Activated T-helper 1 cell treated with anti-CD3 and anti-CD28 coated beads, Interleukin-2, amount 50 U/mL, for 16 hours (primary cell): ENCODE measurements at places on chromosomes 6 and 20.
A peak's percentile ranks its signal among the peaks of the same experiment; 100 is the strongest.

DNA sequence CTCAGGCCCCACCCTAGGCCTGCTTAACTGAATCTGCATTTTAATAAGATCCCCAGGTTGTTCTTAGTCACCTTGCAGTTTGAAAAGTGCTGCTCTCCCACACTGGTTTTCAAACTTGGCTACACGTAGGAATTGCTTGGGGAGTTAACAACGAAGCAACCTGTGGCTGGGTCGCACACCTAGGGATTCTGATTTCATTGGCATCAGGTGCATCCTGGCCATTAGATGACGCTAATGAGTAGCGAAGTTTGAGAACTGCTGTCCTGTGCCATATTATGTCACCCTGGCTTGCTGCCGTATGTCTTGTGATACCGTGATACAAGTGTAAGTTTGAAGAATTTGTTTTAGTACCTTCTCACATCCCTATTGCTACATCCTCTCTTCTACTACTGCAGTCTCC lies 28.2 kb upstream of the FUCA2 start:
- DNase-seq = no peak

- DNase-seq = no peak
Measured at GRCh38 chr6:33854572-33855030, 50.8 kb upstream of the MLN start.

- no peak for DNase-seq
Measured at GRCh38 chr6:85015396-85015990, 251.1 kb upstream of the TBX18 start.

GRCh38 chr6:74420221-74420620 lies 724.2 kb downstream of the CD109 start:
- DNase-seq = no peak

DNA sequence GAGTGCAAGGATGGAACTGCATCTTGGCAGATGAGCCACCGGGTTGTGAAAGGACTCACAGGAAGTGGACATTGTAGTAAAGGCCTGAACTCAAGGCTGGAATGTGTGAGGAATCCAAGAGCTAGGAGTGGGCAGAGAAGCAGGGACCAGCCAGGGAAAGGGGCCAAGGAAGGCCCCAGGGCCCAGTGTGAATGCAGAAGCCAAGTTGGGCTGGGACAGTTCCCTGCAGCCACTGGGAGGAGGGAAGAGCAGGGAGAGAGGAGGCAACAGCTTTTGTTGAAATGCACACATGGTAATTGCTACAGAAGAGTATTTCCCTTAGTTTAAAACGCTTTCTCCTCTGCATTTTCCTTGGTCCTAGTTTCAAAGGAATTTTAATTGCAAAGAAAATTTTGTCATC lies 34.6 kb downstream of the CDH22 start:
- DNase-seq = no peak

GRCh38 chr6:4363656-4364055 lies 228.3 kb upstream of the ECI2 start:
- DNase-seq = no peak

DNA sequence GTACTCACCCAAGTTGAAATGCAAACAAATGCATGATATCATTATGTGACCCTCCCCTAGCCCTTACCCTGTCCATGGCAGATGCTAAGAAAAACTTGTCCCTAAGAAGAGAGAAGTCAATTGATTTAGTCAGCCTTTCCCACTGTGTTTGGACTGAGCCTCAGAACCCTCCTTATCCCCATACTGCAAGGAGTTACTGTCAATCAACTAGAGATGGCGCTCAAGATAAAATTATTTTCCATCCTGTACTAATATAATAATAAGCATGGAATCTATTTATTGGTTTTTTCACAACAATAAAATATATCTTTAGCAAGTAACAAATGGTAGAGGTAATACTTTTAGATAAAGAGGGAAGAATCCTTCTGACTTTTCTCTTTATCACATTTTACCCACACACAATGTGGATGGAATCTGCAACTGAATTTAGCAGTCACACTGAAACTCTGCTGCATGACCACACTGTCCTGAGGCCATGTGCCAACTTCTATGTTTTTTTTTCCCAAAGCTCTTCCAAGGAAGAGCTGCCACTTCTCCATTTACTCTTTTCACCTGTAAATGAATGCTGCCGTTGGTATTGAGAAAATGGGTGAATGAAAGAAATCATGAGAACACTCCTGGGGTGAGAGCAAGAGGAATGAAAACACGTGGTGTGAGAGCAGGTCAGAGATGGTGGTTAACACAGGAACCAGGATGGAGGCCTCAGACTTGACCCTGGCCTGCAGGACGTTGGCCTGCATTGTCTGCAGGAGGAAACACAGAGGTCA lies 10.5 kb downstream of the NT5E start:
- no peak for DNase-seq

DNA sequence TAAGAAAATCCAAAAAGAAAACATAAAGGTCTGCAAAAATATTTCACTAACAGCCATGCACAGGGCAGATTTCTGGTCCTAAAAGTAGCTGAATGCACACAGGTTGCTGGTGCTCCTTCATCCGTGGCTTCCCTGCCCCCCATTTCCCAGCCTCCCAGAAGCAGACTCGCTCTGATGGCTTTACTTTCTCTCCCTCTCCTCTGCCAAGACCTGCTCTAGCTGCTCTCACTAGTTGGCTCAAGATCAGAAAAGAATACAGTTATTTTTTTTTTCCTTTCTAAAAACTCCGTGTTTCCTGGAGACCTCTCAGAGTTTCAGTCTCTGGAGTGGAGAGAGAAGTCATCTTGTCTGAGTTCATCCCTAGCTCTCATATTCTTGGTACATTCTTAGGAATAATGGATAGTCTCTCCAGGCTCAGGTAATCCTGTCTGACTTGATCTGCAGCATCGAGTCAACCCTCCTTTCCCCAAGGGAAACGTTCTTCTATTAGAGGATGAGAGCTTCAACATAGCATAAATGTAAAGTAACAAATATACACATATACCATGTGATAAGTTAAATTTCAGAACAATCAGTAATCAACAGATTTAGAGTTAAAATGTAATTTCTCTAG lies 214.2 kb downstream of the TBC1D7 start:
- DNase-seq = no peak

DNA sequence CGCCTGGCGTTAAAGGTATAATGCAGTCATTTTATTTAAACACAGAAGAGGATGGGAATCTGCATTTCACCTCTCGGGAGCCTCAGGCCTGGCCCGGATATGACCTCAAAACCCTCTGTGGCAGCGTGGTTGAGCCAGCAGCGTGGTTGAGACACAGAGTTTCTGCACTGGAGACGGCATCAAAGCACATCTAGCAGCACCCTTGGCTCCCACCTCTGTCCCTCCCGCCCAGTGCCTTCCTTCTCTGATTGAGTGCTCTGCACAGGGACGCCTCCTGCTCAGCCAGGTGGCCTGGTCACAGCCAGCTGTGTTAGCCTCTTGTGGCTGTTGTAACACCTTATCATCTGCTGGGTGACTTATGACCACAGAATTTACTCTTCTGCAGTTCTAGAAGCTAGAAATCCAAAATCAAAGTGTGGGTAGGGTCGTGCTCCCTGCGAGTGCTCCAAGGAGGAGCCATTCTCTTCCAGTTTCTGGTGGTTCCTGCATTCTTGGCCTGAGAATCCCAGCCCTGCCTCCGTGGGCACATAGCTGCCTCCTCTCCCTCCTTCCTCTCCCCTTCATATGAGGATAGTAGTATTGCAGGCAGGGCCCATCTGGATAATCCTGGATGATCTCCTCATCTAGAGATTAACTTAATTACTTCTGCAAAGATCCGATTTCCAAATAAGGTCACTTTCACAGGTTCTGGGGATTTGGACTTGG lies 156.7 kb downstream of the SYCP2 start:
- DNase-seq = no peak

DNA sequence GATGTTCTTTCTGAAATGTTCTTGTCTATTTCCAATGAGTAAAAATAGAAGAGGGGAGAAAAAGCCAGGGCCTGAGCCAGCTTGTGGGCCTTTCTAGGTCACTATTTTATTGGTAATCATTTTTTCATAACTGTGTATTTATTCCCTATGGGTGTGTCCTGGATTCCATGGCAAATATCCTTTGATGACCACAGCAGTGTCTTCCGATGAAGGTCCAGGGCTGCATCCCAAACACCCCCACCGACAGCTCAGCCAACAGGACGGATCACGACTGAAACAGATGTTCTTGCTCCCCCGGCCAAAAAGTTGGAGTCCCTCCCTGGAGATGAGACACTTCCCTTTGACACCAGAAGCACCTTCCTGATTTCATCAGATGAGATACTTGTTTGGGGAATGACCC lies 105.4 kb upstream of the PLEKHG1 start:
- no peak for DNase-seq

- DNase-seq = no peak
Measured at GRCh38 chr20:13231031-13231752, 10.1 kb downstream of the ISM1 start.

GRCh38 chr6:47028835-47029360 lies 13.2 kb downstream of the ADGRF1 start:
- no peak for DNase-seq

- no peak for DNase-seq
Measured at GRCh38 chr6:158113802-158114201, 54.3 kb downstream of the SERAC1 start.

- no peak for DNase-seq
Measured at GRCh38 chr20:10622657-10623418, 51.0 kb downstream of the JAG1 start.

GRCh38 chr20:51640743-51641142 lies 98.2 kb upstream of the NFATC2 start:
- no peak for DNase-seq

DNA sequence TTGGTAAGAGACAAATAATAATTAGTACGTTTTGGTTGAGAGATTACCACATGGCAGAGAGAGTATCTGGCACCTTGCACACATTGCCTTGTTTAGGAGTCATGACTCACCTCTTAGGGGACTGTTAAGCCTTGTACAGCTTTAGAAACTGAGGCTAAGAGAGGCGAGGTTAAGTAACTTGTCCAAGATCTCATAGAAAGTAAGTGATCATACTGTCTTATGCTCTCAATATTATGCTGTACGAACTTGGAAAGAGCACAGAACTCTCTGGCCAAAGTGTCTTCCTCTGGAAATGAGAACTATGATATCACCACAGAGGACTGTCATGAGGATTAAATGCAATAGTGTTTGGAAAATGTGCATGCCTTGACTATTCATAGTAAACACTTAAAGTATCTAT lies 249.0 kb downstream of the UTRN start:
- no peak for DNase-seq

GRCh38 chr6:52233975-52234823 lies 10.1 kb downstream of the IL17F start:
- DNase-seq = no peak

GRCh38 chr20:4084096-4084495 lies 68.7 kb upstream of the RNF24 start:
- DNase-seq = no peak

GRCh38 chr20:33024609-33025317 lies 6.7 kb upstream of the BPIFB6 start:
- DNase-seq = no peak

- peak; percentile 43 for DNase-seq
Measured at GRCh38 chr6:3209114-3210023, 18.1 kb downstream of the TUBB2B start.

DNA sequence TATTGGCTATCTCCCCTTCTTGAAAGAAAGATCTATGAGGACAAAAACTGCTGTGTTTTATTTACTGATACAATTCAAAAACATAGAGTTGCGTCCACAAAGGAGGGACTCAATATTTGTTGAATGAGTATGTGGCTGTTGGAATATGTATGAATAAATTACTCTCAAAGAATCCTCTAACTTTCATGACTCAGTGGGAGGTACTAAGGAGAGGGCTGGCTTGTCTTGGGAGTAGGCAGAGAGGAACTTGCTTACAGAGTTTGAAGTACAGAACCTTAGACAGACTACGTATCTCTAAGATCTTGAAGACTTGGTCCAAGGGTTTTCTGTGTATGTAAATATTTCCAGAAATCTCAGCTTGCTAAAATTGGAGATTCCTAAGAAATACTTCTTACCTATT lies 504.0 kb upstream of the PTCHD4 start:
- DNase-seq = no peak

GRCh38 chr6:15504040-15504495 lies 158.8 kb downstream of the DTNBP1 start:
- no peak for DNase-seq

GRCh38 chr6:146047371-146047770 lies 18.5 kb downstream of the GRM1 start:
- no peak for DNase-seq

DNA sequence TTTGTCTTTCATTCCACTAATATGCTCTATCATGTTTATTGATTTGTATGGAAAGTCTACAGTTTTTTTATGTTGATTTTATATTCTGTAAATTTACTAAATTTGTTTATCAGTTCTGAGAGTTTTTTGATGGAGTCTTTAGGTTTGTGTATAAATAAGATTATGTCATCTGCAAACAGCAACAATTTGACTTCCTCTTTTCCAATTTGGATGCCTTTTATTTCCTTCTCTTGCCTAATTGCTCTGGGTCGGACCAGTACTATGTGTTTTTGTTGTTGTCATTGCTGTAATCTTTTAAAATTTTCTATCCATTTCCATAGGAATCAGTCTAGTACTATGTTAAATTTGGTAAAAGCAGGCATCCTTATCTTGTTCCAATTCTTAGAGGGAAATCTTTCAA lies 31.5 kb upstream of the POLR1H start:
- no peak for DNase-seq

GRCh38 chr6:7921046-7921445 lies 10.5 kb upstream of the TXNDC5 start:
- no peak for DNase-seq
